ENCODE measurements at places on chromosomes 6 and 20. TPM values are rescaled to one million over a fixed set of nuclear protein-coding genes. Genes with fewer than 3 reads are reported as not detected.

GRCh38 chr20:6613280-6613861 is 154.1 kb upstream of the BMP2 start:
- no peak for DNase-seq

The TPD52L1 gene
- 32.4 TPM for total RNA-seq

DNA sequence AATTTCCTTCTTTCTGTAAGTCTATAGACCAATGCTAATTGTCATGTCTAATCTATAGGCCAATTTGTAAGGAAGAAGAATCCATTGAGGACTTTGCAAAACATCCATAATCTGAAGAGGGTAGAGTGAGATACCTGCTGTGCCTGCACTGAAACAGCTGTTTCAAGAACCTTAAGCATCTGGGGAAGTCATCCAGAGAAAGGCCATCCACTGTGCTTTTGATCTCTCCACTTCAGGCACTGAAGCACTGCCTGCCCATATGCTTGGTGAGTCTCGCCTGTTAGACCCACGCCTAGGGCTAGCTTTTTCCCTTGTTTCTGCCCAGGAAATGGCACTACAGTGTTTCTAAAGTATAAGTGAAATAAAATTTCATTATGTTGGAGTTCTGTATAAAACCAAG is 921.8 kb upstream of the EPHA7 start:
- DNase-seq: no peak

- DNase-seq: no peak
Observed at GRCh38 chr6:80504882-80505281, 398.4 kb downstream of the BCKDHB start.

DNA sequence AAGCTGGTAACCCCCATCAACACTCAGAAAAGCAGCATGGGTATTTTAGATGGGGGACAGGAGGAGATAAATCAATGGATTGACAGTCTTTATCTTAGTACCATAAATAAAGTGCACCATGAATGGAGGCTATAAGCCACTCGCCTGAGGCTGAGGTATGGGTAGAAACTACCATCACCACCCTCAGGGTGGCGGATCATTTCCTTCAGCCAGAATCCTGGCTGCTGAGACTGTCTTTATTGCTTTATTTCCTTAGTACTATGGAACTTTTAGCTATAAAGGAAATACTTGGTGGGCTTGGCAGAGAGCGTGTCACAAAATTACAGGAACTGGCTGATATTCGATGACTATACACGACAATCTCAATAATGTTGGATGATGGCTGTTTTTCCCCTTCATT is 52.2 kb downstream of the STK38 start:
- no peak for DNase-seq

- no peak for DNase-seq
Observed at GRCh38 chr20:46063652-46064054, 26.1 kb downstream of the NCOA5 start.

- no peak for DNase-seq
Observed at GRCh38 chr20:56503916-56504315, 20.6 kb upstream of the FAM209A start.

GRCh38 chr6:41191569-41191968 is 9.4 kb downstream of the TREML2 start:
- DNase-seq: no peak

DNA sequence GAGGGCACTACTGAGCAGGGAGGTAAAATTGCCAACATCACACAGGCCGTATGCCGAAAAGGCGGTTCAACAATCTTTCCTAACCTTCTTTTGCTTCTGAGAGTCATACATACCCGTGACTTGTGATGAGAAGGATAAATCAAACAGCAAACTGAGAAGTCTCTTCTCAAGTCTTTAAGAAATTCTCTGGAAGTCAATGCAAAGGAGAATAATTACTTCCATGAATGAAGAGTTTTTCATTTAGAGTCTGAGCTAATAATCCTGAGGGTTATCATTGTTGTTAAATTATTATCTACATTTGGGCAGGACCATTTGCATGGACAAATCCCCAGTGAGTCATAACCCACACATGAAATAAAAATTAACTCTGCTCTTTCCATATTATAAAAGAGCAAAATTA is 22.4 kb upstream of the ILRUN start:
- no peak for DNase-seq

- peak; percentile 7 for DNase-seq
Observed at GRCh38 chr6:83273596-83273995, 80.4 kb downstream of the RWDD2A start.

- DNase-seq: no peak
Observed at GRCh38 chr6:87279196-87279595, 43.2 kb upstream of the SMIM8 start.

GRCh38 chr6:57469072-57469471 is 151.6 kb downstream of the PRIM2 start:
- DNase-seq: no peak

GRCh38 chr6:134925800-134926199 is 24.1 kb downstream of the ALDH8A1 start:
- peak; percentile 75 for DNase-seq

GRCh38 chr6:55652429-55652828 is 73.4 kb upstream of the HMGCLL1 start:
- DNase-seq: no peak

The RCAN2 gene
- total RNA-seq: 9.9 TPM

DNA sequence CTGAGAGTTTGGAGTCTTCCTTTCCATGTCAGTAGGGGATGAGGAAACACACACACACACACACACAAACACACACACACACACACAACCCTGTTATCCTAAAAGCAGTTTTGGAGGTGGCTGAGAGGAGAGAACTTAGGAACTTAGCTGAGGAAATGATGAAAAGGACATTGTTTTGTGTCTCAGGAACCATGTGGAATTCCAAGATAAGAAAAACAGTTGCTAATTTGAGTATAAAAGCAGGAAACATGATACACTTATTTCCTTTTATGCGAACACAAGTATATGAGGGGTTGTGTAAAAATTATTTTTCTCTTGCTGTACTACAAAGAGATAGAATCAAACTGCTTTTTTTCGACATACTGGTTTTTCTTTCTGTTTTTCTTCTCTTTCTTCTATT is at the start of gene MYCT1:
Gene MYCT1 (plus strand): TSS at position 264 of the 400 bp plus-strand sequence. CDS start 6 bp downstream, at position 270.
- DNase-seq: no peak

DNA sequence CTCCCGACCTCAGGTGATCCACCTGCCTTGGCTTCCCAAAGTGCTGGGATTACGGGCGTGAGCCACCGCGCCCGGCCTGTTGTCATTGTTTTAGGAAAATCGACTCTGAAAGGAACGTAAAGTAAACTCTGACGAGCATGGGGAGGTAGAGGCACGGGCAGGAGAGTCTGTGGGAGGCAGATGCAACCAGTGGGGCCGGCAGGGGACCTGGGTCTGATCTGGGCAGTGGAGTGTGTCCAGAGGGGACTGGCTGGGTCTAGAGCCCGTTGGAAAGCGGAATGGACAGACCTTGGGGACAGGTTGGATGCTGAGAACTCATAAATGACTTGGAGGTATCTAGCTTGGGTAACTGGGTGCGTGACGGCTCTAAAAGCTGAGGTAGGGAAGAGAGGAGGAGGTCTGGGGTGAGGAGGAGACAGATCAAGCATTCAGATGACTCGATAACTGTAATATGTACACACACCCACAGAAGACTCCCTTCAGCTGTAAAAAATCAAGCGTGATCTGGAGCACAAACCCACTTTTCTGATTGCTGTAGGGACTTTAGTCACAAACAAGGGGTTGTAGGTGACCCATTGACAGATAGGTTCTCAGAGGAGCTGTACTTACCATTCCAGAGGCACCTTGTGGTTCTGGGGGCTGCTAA is 22.4 kb downstream of the MANBAL start:
- DNase-seq: peak; percentile 33

The RBBP8NL gene
- total RNA-seq: 0.14 TPM

DNA sequence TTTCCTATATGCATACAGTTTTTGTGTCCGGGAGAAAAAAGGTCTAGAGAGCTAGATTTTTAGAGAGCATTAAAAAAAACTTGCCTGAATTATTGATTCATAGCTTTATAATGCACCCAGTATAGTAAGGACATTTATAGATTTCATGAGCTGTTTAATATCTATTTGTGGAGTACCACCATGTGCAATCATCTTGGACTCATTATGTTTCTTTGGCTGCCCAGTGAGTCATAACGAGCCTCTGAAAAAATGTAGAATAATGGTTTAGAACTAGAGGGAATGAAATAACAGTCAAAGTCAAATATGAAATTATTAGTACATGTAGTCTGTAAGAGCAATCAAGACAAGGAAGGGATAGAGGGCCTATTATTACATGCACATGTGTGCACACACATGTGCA is 350.0 kb downstream of the CD83 start:
- peak; percentile 64 for DNase-seq

DNA sequence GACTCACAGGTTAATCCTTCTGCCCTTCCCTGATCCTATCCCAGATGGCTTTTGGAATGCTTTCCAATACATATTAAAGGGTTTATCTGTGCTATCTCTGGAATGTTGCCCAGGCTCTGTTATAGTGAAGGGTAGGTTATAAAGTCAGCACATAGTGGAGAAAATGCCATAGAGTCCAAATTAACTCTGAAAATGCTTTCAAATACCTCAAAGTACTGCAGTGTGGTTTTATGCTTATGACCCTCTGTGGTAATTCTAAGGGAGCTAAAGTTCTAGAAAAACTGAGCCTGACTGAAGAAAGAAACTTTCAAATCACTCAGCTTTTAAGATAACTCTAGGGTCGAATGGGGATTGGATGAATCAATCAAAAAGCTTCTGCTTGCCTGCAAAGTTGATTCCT is 159.8 kb downstream of the PLCB1 start:
- DNase-seq: peak; percentile 90

The WDR46 gene
- total RNA-seq: 63.7 TPM

DNA sequence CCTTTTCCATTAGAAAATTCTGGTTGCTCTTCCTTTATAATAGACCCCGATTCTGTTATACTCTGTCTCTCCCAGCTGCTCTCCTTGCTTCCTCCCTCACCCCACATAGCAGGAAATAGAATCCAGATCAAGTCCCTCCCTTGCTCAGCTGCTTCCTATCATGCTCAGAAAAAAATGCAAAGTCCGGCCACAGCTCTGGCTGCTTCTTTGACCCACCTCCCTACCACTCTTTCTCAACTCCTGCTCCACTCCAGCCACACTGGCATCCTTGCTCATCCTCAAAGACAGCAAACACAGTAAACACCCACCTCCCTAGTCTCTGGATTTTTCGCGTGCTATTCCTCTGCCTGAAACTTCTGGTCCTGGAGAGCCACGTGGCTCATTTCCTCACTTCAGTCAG is 9.1 kb upstream of the SLC22A16 start:
- no peak for DNase-seq
